DMS53 (cell line): ENCODE measurements at places on chromosomes 12 and 14.

DNA sequence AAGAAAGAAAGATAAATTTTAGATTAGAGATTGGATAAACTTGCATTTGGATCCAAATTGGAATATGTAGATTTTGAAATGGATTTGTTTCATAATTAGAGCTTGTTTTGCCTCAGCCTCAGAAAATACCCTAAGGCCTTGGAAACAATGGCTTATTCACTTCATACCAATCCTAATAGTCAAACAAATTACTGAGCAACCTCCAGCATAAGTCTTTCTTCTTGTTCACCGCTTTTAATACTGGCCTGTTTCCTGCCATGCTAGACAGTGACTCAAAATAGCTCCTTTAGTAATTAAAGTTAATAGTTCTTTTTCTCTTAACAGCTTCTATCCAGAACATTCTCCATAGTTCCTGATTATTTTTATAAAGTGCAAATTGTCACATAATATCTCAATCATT lies 110.9 kb upstream of the DNM1L start:
- no peak for DNase-seq

DNA sequence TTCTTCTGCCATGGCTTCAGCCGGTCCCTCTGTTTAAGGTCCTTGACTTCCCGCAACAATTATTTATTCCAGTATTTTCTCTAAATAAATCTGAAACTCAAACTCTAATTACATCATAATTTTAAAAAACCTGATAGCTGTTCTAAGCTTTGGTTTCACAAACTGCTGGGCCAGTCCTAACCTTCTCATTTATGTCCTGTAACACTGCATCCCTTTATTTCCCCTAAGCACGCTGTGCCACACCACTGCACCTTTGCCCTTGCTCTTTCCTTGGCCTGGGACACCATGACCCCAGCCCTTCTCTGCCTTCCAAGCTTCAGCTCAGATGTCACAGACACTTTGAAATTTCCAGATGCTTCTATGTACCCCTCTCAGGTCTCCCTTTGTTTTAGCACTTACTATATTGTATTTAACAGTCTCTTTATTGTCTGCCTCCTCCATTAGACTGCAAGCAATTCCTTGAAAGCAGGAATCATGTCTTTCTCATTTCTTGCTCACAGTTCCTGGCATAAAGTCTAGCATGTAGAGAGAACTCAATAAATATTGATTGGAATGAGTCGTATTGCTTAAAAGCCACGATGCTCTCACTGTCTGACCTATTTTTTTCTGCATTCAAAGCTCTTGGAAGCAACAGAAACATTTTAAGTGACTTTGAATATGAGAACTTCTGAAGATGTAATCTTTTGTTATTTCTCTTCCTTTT lies 111.1 kb downstream of the ERGIC2 start:
- DNase-seq = no peak

GRCh38 chr12:8906266-8907180 lies 7.8 kb upstream of the PHC1 start:
- no peak for DNase-seq

DNA sequence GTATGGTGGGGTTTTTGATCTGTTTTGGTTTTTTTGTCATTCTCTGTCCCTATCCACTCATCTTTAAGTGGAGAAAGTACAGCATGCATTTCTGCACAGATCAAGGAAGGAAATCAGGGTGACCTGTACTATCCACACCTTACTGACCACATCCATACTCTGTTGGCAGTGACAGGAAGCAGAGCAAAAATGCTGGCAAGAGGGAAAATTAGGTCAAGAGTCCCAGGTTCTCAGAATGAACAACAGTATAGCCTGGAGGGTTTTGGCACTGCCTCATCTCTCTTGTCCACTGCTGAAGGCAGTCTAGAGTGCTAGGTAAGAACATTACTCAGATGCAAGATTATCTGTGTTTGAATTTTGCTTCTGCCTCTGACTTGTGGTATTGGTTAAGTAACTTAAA lies 70.7 kb downstream of the TAOK3 start:
- DNase-seq = peak; percentile 16

DNA sequence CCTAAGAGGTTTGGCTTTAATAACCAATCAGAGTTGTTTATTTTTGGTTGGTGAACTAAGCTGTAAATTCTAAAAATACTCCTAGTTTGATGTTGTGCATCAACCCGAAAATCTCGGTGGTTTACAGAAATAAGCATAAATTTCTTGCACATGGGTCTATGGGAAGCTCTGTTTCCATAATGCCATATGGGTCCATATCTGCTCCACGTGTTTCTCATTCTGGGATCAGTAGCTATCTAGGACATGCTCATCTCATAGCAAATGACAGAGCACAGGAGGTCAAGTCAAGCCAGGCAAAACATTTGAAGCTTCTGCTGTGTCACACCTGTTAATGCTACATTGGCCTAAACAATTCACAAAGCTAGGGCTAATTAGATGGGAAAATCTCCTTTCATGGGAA lies 23.1 kb downstream of the NUP37 start:
- peak; percentile 52 for DNase-seq

DNA sequence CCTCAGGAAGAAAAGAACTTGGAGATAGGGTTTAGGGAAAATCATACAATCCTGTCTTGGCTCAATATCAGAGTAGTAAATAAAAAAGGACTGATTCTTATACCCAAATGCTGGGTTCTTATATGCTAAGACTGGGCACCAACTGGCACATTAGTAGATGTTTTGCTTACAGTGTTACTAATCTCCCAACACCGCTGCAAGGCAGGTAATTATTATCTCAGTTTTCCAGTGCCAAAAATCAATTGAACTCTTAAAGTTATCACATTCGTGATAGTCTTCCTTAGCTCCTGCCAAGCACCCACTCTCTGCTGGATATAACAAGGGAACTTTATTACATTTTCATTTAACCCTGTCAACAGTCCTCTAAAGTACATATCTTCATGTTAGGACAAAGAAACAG lies 25.0 kb upstream of the HIGD1C start:
- no peak for DNase-seq

GRCh38 chr14:70987041-70987440 lies 79.8 kb downstream of the PCNX1 start:
- DNase-seq = no peak

DNA sequence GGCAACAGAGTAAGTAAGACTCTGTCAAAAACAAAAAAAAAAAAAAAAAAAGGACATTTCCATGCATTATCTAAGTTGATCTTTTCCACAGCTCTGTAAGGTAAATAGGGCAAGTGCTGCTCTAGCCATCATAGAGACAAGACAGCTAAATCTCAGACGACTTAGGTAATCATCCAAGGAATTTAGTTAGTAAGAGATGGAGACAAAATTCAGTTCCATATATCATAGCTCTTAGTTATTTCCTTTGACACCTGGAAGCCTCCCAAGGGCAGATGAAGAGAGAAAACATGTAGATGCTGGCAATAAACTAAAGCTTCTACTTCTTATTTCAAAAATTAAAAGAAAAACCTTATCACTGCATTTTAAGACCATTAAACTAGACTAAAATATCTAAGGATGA lies 48.7 kb downstream of the ST8SIA1 start:
- no peak for DNase-seq

DNA sequence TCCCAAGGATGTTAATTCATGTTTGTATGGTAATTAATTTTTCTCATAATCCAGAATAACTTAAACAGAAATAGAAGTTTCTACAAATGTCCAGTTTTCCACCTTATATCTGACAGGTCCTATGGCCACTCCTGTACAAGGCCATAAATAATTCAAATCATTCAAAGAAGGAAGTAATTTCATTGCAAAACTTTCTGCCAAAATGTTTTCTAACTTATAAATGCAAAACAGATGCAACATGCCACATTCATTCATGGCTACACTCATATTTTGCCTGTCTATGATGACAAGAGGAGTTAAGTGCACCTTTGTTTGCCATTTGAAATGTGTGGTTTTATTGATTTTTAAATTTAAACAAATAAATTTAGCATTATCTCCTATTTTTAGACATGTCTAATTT lies 34.4 kb downstream of the ITPR2 start:
- DNase-seq = peak; percentile 37

DNA sequence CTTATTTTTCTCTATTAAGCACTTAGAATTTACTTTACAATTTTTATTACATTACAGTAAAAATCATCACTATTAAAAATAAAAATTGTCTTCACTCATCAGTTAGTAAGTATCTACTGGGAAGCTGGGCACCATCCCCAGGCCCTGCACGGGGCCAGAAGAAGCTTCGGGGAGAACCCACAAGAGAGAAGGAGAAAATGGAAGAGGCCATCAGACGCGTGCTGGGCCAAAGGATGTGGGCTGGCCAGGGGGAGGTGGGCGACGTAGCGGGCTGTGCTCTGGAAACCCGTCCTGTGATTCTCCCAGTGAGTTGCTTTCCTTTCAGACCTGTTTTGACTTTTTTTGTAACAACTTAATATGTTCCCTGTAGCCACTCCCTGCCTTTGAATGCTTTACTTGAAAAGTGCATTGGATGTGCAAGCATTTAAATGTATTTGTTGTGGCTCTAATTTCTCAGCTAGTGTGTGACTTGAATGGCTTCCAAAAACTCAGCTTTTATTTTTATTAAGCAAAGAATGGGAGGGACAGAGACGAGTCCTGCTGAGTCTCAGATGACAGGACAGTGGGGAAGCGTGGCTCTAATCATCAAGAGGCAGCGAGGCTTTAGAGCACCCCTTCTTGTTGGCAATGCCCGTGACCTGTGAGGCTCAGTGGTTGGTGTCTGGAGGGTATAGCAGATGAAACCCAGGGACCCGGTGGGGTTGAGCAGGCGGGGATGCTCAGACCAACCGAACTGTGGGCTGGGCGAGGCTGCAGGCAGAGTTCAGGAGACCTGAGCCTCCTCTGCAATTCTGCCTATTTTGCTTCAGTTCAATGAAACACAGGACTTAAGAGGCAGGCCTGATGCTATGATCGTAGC lies 38.8 kb downstream of the SYNE3 start:
- DNase-seq = no peak

GRCh38 chr14:93375673-93376156 lies 28.7 kb downstream of the COX8C start:
- DNase-seq = no peak

DNA sequence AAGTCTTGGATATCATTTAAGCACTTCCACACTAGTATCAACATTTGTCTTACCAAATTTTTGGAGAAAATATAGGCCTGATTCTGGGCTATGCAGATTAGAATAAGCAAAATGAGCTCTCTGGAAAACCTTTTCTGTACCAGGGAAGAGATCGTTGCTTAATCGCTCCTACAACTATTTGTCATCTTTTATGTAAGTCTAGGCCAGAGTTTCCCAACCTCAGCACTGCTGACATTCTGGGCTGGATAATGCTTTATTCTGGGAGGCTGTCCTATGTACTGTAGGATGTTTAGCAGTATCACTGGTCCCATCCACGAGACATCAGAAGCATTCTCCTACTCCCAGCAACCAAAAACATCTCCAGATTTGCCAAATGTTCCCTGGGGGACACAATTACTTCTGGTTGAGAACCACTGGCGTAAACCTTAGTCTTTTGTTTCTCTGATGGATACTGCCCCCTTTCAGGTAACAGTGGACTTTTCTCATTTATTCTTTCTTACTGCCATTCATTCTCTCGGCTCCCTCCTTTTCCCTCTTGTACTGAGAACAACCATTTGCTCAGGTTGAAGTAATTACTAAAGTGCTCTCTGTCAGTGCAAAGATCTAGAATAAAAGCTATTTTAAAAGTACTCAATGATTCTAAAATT lies 316.9 kb upstream of the E2F7 start:
- no peak for DNase-seq

DNA sequence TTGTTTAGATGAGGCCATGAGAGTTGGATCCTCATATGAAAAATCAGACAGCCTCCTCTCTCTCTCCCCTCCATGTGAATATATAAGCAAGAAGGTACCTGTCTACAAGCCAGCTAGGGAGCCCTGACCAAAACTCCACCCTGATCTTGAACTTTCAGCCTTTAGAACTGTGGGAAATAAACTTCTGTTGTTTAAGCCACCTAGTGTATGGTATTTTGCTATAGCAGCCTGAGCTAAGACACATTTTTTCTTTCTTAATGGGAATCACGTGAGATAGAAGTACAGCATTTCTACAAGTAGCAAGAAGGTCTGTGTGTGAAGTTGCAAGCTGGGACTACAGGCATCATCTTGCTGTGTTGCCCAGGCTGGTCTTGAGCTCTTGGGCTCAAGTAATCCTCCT lies 16.3 kb upstream of the ABHD12B start:
- no peak for DNase-seq

DNA sequence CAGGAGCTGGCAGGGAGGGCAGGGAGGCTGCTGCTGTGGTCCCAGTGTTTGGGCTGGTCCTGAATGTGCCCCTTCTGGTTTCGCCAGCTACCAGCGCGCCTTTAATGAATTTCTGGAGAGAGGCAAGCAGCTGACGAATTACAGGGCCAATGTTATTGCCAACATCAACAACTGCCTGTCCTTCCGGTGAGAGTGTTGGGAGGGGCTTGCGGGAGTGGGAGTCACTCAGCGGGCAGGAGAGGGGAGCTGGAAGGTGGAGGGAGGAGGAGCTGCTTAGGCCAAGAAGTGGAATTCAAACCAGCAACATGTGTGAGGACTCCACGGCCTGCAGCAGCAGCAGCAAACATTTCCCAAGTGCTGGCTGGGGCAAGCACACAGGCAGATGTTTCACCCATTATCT lies 7.7 kb downstream of the TNFAIP2 start:
- DNase-seq = no peak

- DNase-seq = no peak
Observed at GRCh38 chr12:130151846-130152245, 10.4 kb upstream of the FZD10 start.

DNA sequence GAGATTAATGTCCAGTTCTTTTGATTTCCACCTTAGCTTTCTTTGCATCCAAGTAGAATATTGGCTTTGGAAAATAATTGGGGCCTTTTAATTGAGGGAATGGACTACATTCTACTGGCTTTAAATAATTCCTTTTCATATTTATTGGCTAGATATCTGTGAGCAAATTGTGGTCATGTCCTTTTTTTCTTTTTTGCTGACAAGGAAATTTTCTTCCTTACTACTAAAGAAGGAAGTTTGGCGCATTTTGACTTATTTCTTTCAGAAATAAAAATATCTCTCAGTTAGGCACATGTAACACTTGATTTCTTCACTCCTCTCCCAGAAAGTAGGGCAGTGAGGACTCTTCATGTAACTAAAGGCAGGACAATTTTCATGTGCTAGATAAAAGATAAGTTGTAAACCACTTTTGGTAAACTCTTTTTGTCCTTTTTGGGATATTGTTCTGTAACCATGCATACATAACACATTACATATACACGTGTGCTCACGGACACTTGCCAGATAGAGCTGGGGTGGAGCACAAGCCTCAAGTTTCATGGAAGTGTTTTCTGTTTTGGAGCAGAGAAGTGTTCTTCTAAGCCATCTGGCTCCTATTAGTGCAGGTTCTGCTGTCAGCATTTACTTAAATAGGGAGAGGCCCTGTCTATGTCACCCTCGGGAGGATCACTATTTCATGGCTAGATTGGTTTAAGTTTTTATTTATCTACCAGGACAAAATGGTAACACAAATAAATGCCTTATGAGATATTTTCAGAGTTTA lies 85.1 kb upstream of the LRIG3 start:
- no peak for DNase-seq
